ENCODE measurements at places on chromosomes 5 and 9.

- DNase-seq: no peak
These were observed 20.1 kb downstream of the DIAPH1 start for GRCh38 chr5:141598391-141599345.

GRCh38 chr5:31273161-31273560 is 79.7 kb downstream of the CDH6 start:
- DNase-seq: no peak

DNA sequence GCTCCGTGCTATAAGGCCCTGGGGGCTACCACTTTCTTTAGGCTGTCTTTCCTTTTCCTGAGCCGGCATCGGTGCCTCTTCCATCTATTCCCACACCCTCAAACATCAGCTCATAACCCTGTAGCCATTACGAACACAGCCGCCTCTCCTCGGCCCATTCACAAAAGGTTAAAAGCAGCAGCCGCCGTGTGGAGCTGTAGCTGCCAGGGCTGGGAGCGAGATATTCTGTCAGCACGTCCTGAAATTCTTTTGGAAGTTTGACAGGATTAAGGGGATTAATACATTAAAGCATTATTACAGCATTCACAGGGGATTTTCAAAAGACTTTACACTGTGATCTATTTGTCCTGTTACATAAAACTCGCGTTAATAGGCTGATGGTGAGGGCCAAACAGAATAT is 428.2 kb downstream of the CDK5RAP2 start:
- DNase-seq: no peak

DNA sequence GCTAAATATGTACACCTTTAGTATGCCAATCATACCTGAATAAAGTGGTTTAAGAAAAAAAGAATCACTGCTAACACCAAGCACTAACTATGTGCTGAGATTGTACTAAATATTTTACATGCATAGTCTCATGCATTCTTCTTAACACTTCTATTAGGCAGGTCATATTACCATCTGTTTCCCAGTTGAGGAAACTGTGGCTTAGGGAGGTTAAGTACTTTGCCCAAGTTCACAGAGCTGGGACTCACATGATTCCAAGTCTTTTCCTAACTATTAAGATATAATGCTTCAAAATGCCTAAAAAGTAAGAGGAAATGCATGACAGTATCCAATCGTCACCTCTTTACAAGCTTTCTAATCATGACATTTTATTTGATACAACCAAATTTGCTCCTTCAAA is 69.2 kb upstream of the PLPP6 start:
- DNase-seq: no peak

- DNase-seq: no peak
These were observed 66.5 kb downstream of the GALNT12 start for GRCh38 chr9:98873951-98874371.

DNA sequence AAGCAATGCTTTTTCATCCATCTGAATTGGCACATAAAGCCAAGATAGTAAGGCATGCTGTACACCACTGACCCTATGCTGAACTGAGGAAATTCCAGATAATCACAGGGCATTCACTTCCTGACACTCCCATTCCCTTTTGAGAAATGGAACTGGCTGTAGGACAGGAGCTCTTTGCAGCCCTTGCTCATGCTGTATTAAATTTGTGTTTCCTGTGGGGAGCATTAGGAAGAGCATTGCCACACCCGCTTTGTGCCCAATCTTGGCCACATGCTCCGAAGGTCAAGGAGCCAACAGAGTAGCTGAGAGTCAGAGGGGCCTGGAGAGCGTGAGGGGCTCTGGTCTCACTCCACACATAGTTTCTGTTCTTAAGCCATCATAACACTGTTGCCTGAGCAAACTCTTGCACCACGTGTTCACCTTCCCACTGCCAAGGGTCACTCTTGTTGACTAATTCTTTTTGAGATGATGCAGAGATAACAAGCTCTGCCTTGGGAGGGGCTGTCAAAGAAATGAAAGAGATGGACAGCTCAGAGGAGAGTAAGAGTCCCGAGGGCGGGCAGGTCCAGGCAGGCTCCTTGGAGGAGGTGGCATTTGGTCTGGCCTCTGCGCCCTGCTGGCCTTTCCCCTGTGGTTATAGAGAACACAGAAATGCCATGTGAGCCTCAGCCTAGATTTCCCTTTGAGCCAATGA is 31.7 kb upstream of the ARAP3 start:
- DNase-seq: no peak

DNA sequence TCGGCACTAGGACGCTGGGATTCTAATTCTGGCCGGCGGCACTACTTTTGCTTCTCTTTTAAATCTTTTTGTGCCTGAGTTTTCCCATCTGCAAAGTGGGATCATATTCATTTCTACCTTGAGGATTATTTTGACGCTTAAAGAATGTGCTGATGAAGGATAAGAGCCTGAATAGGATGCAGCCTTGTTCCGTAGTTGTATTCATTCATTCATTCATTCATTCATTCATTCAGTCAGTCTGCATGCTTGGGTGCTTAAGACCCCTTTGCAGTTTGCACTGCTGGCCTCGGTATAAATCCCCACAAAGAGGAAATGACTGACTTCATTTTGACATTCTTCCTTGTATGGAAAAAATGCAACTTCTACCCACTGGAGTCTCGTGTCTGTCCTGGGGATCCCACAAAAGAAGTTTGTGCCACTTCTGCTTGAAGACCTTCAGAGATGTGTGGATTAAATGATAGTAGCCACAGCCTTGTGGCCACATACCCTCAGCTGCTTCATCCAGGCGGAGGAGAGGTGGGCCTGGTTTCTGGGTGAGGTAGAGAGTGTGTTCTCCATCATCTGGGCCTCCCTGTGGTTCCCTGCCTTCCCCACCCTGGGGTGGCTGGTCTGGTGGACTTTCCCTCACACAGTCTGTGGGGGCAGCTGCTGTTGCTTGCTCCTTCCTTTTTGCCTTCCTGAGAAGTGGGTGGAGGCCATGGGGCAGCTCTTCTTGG is 62.6 kb downstream of the PPARGC1B start:
- no peak for DNase-seq
